DMS153 (cell line): ENCODE measurements at places on chromosomes 7 and 10.
A peak's percentile ranks its signal among the peaks of the same experiment; 100 is the strongest.

- no peak for DNase-seq
These were observed 8.3 kb upstream of the GNAT3 start for GRCh38 chr7:80520199-80520598.

DNA sequence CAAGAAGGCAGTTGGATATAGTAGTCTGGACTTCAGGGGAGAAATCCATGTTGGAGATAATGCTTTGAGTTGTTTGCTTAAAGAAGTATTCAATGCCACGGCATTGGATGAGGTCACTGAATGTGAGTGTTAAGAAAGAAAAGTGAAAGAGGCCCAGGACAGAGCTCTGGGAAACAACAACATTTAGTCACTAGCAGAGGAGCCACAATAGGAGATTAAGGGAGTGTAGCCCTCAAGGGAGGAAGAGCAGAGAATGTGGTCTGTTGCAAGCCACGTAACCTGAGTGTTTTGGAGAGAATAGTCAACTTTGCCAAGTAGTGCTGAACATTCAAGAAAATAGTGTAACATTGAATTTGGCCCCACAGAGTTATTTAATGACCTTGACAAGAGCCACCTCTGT is 114.7 kb downstream of the MYO3A start:
- no peak for DNase-seq

- no peak for DNase-seq
These were observed 8.4 kb downstream of the DBNL start for GRCh38 chr7:44052771-44053365.

DNA sequence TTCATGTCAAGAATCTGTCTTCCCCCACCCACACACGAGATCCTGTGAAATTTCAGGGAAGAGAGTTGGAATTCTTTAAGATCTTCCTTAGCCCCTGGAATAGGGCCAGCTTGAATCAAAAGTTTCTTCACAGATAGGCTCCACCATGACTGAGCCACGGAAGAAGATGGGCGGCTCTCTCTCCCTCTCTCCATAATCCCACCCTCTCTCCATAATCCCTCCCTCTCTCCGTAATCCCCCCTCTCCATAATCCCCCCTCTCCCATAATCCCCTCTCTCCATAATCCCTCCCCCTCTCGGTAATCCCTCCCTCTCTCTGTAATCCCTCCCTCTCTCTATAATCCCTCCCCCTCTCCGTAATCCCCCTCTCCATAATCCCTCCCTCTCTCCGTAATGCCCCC is 20.4 kb downstream of the SHH start:
- DNase-seq = no peak

DNA sequence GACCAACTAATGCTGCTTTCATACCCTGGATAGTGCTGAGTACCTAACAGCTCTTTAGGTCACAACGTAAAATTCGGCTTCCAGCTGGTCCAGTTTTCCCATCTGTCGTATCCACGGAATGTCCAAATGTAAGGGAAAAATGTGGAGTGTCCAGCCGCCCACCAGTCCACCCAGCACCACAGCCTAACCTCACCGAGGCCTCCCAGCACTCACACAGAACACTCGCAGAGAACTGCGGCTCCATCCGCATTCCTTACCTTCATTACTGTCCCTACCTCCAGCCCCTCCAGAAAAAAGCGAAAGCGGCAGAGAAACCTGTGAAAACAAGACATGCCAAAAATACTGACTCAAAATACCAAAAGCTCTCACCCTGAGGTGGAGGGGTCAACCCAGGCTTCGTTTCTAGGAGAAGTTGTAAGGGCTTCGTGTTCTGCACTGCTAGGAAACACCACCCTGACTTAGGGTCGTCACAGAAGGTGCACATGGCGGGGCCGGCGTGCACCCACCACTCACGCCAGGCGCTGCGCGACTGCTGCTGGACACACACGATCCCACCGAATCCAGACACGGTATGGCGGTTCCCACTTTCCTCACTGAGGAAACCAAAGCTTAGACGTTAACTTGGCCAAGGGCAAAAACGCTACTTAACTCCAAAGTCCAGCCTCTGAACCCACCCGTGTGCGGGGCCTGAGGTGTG is 73.9 kb downstream of the AMZ1 start:
- DNase-seq = no peak

- no peak for DNase-seq
These were observed 54.1 kb downstream of the ZNF467 start for GRCh38 chr7:149719050-149719899.

GRCh38 chr7:23981758-23982157 is 271.7 kb downstream of the STK31 start:
- DNase-seq = no peak

DNA sequence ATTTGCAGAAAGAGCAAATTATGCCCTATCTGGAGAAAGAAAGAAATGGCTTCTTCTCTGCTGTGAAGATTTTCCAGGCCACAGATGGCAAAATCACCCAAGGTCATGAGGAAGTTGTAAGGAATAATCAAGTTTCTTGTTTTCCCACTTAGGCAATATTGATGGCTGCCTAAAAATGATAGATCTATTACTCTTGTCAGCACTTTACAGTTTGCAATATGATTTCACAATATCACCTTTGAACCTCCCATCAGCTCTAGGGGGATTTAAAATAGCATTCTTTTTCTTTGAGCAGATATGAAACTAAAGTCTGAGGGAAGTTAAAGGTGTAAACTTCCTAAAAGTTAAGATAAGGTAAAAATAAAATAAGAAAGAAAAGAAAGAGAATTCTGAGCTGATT is 6.7 kb downstream of the NPSR1 start:
- DNase-seq = no peak

- no peak for DNase-seq
These were observed 1247.1 kb downstream of the GATA3 start for GRCh38 chr10:9301554-9301953.

- no peak for DNase-seq
These were observed 118.7 kb upstream of the CDK6 start for GRCh38 chr7:92955081-92955480.

- DNase-seq = no peak
These were observed 231.1 kb downstream of the GFRA1 start for GRCh38 chr10:116041948-116042347.

DNA sequence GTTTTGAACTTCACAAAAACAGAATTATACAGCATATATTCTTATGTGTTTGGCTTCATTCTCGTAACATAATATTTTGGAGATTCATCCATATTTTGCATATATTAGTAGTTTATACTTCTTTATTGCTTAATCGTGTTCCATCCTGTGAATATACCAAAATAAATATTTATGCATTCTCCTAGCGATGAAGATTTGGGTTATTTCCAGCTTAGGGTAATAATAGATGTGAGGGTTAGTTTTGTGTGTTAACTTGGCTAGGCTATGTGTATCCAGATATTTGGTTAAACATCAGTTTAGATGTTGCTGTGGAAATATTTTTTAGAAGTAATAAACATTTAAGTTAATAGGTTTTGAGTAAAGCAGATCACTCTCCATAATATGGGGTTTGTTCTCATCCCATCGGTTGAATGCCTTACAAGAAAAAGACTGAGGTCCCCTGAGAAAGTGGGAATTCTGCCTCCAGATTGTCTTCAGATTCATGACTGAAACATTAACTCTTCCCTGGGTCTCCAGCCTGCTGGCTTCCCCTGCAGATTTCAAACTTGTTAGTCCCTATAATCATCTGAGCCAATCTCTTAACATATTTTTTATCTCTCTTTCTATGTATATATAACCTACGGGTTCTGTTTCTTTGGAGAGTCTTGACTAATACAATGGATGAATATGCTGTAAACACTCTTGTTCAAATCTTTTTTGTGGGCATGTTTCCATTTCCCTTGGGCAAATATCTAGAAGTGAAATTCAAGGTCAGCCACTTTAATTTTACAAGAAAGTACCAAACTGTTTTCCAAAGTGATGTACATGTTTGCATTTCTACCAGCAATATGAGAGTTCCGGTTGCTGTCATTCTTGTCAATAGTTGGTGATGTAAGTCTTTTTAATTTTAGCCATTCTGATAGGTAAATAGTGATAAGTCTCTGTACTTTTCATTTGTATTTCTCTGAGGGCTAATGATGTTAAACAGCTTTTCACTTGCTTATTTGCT is 48.7 kb downstream of the PDK4 start:
- no peak for DNase-seq

DNA sequence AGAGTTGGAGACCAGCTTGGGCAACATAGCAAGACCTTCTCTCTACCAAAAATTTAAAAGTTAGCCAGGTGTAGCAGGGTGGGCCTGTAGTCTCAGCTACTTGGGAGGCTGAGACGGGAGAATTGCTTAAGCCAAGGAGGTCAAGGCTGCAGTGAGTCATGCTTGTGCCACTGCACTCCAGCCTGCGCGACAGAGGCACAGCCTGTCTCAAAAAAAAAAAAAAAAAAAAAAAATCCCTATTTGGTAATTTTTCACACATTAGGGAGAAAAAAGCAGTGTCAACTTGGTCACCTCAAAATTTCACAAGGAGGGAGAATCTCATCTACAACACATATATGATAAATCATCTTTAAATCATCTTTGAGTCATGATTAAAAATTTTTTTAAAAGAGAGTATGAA is 6.4 kb upstream of the ZNF398 start:
- DNase-seq = no peak

- no peak for DNase-seq
These were observed 11.1 kb upstream of the ZMIZ1 start for GRCh38 chr10:79057481-79058275.

DNA sequence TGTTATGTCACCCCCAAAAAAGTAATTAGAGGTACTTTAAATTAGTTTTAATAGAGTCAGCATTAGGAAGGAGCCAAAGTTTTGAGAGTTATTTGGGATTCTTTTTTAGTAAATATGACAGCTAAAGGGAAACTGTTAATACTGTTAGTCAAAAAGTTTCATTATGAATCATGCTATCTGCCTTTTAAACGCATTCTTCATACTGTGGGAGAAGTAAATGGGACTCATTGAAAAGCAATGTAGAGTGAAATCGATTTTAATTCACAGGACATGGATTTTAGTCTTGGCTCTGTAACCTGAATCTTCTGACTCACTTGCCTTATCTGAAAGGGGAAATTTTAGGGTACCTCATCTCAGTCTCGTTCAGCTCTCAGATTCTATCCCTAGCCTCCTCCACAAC is 105.1 kb downstream of the AASS start:
- DNase-seq = no peak

DNA sequence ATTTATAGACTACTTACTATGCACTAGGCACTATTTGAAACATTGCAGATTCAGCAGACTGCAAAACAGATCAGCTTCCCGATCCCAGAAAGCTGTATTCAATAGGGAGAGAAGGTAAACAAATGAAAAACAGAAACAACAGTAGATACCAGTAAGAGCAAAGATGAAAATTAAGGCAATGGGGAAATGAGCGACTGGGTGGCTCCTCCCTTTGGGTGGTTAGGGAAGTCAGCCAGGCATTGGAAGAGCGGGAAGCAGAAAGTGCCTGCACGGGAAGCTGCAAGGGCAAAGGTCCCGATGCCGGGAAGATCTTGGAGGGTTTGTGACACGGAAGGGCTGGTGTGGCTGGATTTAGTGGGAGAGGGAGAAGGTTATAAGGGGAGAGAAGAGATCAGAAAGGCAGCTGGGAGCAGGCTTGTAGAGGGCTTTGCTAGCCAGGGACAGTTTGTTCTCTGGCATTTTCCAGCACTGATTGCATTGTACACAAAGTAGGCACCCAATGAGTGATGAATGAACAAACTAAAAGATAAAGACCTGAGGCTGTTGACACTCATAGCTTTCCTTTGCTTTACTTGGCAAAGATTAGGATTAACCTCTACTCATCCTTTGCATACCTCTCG is 67.8 kb downstream of the NAMPT start:
- peak; percentile 3 for DNase-seq

GRCh38 chr7:99833289-99833877 is 5.6 kb downstream of the CYP3A43 start:
- no peak for DNase-seq

- no peak for DNase-seq
These were observed 76.8 kb downstream of the HIBADH start for GRCh38 chr7:27585781-27586447.
